H1 (cell line): ENCODE measurements at places on chromosomes 5 and 9.

DNA sequence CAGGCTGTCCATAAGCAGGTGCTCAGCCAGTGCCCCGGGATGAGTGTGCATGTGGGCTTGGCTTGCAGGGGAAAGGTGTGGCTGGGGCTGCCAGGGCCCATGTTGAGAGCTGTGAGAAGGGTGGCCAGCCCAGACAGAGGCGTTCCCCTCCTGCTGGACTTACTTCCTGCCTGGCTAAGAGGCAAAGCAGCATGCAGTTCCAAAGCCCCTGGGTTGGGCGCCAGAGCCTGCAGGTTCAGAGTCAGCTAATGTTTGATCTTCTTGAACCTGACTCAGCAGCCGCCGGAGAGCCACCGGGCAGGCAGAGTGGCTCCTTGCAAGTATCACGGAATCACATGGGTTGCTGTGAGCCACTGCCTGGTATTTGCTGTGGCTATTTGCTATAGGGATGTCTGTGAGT is 168.4 kb upstream of the MAP1B start:
- DNase-seq: no peak

DNA sequence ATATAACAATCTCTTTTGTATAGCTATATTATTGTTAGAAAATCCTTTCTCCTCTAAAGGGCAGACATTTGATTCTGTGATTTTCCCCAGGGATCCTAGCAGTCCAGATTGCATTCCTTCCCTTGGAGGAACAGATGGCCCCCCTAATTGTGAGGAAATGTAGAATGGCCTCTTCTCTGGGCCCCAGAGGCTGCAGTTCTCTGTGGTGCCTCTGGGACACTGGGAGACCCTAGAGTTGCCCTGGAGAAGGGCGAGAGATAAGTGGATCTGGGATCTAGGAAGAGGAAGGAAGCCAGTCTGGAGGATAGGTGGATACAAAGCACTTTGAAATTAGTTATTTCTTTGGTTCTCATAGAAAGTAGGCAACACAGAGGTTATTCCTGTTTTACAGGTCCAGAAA is 1.9 kb upstream of the HINT2 start:
- DNase-seq: no peak

DNA sequence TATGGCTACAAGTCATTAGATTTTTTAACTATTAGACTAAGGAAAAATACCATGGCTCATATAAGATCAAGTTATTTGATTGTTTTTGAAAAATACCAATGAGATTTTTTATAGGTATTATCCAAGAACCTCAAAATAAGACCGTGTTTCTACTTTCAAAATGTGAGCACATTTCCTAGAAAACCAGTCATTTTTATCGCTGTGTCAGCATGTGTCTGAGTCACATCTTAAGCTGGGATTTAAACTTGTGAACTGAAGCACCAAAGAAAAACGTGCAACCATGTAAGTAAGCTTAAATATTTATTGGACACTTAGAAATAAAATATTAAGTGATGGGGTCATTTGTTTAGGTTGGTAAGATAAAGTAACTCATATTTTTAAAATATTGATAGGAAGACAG is 1676.0 kb upstream of the NUDT12 start:
- DNase-seq: no peak

DNA sequence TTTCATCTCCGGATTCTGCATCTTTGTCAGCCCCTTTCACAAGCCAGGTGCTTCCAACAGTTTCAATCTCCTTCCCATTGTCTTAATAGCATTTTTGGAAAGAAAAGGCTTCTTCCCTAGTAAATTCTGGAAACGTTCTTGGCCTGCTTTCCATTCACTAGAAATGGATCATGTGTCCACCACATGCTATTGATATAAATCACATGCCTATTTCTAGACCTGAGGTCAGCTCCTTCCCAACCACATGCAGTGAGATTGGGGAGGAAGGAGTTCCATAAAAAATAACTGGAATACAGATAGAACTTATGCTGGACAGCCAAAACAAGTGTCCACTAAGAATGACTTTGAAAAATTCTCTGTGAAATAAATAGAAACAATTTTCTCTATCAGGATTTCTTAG is 181.6 kb upstream of the TMEM161B start:
- no peak for DNase-seq

- no peak for DNase-seq
Observed at GRCh38 chr9:110356639-110357395, 19.2 kb upstream of the TXNDC8 start.

DNA sequence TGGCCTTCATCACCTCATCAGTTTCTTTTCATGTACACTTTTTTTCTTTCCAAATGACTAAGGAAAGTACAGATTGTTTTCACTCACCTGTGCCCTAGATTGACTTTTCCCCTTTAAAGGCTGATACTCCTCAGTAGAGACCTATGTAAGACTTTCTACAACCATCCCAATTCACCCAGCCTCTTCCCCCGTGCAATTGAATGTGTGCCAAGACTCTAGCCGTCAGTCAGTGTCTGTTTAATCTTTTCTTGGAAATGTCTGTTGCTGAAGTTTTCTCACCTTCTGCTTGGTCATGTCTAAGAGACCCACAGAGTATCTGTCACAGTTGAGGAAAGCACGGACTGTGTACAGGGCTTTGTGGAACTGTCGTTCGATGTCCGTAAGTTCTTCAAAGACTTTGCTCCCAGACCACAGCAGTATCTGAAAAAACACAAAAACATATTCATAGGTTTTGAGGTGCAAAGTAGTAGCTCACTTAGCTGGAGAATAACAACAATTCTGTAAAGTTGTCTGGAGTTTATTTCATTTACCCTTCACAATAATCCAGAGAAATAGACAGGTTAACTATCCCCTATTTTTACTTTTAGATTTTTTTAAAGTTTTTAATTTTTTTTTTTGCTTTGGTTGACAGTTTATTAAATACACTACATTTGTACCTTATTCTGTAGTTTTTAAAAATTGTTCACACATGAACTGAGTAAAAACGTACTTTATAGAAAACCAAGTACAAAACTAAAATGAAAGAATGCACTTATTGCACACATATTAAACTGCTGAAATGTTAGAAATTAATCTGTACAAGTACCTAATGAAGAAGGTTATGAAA is 13.6 kb downstream of the PDE6A start:
- no peak for DNase-seq

GRCh38 chr5:54438620-54439389 is 16.7 kb upstream of the HSPB3 start:
- no peak for DNase-seq

DNA sequence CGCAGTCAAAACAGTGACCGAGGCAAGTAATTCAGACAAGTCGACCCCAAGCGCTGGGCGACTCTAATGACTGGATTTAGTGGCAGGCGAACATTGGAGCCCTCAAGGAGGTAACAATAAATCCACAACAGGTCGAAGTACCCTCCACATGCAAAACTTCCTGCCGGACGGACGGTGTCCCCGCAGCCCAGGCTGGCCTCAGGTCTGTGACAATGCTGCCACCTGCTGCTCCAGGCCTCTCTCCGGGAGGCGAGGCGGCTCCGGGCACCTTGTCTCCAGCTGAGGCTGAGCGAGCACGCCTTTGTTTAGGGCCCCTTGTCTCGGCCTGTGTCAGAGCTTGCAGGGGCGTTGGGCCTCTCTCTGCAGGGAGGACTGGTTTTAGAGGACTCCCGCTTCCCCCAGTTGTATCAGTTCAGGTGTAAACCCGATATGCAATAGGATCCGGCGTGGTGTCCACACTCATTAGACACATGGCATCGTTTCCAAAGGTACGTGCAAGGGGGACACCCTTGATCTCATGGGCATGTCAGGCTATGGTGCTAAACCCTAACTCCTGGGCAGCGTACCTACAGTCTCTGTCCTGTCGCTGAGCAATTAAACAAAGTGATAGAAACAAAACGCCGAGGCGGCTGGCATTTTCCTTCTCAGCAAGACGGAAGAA is 628.0 kb upstream of the ADAMTS16 start:
- peak; percentile 33 for DNase-seq

DNA sequence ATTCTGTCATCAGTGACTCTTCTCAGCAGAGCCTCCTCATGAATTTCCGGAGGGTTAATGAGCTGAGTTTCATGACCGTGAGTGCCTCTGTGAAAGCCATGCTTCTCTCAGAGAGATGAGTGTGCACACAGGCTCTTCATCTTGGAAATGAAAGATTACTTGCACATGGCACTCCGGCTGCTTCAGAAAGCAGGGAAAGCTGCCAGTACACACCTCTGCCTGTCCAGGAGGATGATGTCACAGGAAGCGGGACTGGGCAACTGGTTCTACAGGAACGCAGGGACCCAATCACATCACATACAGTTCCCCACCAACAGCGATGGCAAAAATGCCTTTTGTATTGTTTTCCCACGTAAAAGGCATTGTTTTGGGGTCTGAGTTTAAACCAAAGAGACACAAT is 286.0 kb upstream of the DAP start:
- DNase-seq: no peak

DNA sequence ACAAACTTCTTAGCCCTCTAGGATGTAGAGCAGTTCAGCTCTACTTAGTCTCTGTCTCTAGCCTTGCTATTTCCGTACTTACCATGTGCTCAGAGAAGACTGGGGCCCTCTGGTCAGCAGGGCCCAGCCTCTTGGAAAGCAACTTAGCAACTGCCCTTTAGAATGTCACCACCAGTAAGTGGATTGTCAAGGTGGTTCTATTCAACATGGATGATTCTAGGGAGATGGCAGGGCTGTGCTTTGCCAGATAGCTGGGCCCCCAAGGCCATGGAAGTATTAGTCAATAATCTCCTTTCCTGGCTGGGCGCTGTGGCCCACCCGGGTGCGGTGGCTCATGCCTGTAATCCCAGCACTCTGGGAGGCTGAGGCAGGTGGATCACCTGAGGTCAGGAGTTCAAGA is 177.6 kb upstream of the MVB12B start:
- DNase-seq: no peak

GRCh38 chr9:79300068-79300467 is 271.7 kb upstream of the TLE4 start:
- DNase-seq: no peak

GRCh38 chr9:79809931-79810330 is 238.2 kb downstream of the TLE4 start:
- DNase-seq: no peak

- DNase-seq: no peak
Observed at GRCh38 chr9:115373000-115373709, 255.2 kb upstream of the TNC start.

- no peak for DNase-seq
Observed at GRCh38 chr5:5524327-5524726, 101.8 kb downstream of the ICE1 start.

GRCh38 chr9:950139-950538 is 26.3 kb upstream of the DMRT3 start:
- no peak for DNase-seq

- DNase-seq: no peak
Observed at GRCh38 chr9:6641561-6641960, 4.0 kb downstream of the GLDC start.

GRCh38 chr5:111075520-111075919 is 4.0 kb downstream of the TSLP start:
- no peak for DNase-seq

GRCh38 chr5:2895876-2896275 is 144.4 kb upstream of the IRX2 start:
- peak; percentile 24 for DNase-seq

DNA sequence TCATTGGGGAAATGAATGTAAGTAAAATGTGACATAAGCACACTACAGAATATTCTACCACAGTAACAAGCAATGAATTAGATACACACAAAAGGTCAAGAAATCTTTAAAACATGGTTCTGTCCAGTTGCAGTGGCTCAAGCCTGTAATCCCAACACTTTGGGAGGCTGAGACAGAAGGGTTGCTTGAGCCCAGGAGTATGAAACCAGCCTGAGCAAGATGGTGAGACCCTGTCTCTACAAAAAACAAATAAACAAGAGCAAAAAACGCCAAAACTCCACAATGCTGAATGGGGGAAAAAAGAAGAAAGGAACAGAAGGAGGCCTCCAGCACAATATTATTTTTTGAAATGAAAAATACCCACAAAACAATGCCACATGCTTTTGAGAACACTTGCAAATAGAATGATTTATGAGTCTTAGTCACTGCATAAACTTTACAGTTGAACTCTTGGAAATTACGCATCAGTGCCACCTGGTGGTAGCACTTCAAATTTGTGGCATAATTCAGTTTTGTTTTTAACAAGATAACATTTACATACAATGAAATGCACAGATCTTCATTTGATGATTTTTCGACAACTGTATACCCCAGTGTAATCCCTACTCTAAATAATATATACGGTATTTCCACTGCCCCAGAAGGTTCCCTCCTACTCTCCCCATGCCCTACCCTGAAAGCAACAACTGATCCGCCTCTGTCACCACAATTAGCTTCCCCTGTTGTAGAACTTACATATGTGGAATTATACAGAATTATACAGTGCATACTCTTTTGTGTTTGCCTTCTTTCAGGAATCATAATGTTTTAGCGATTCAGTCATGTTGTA is 14.4 kb upstream of the SPINK4 start:
- no peak for DNase-seq

- no peak for DNase-seq
Observed at GRCh38 chr5:125370461-125371205, 624.2 kb upstream of the ZNF608 start.

GRCh38 chr5:15510831-15511230 is 10.9 kb downstream of the FBXL7 start:
- no peak for DNase-seq

DNA sequence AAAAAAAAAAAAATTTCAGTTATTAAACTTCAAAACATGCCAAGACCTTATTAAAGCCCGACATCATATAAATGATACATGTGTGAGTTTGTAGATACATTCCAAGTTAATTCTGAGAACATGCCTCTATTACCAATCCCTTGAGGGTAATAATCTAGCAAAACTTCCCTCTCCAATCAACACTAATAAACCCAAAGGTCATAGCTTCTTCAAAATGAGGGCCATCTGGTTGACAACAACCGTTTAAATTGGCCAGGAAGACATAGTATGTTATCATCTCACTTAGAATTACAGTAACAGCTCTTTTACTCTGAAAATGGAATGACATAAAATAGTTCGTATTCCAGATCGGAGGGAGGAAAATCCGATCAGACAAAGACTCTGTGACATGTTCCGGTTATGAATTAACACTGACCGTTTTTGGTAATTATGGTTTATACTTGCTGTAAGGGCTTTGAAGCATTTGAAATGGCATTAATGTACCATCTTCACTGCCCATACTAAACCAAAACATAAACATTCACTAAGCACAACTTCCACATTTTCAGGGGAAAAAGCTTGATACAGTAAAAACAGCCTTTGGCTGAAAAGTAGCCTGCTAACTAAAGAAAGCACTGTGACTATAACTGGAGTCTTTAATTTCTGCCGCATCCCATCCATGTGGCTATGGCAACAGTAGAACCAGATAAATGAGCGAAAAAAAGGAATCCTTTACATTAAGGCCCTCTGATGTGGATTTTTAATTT is 50.3 kb downstream of the ANKH start:
- no peak for DNase-seq

GRCh38 chr9:118529210-118529609 is 825.0 kb downstream of the TLR4 start:
- DNase-seq: no peak
